ENCODE measurements at places on chromosomes 12 and 14. TPM values are rescaled to one million over a fixed set of nuclear protein-coding genes. Genes with fewer than 3 reads are reported as not detected.

- no peaks in the 10 kb centered on the region for H3K4me1 ChIP-seq
- no peak overlapping the region for H3K4me3 ChIP-seq
- no peaks in the 10 kb centered on the region for H3K36me3 ChIP-seq
Observed at GRCh38 chr14:57847096-57847495, 18.8 kb downstream of the SLC35F4 start.

GRCh38 chr14:23056145-23056955 lies 970 bp downstream of the CDH24 start:
- H3K27ac ChIP-seq, result peak overlapping the region; percentile 69
- peaks cover 6% of the 10 kb centered on the region for H3K36me3 ChIP-seq
- H3K27me3 ChIP-seq, result peaks cover 13% of the 10 kb centered on the region
- DNase-seq, result peak; percentile 76
- H3K4me3 ChIP-seq, result peak overlapping the region; percentile 80

PUS1 gene
- 116 TPM for total RNA-seq

SMIM41 gene
- not detected for total RNA-seq

RERG gene
- not detected for total RNA-seq

DNA sequence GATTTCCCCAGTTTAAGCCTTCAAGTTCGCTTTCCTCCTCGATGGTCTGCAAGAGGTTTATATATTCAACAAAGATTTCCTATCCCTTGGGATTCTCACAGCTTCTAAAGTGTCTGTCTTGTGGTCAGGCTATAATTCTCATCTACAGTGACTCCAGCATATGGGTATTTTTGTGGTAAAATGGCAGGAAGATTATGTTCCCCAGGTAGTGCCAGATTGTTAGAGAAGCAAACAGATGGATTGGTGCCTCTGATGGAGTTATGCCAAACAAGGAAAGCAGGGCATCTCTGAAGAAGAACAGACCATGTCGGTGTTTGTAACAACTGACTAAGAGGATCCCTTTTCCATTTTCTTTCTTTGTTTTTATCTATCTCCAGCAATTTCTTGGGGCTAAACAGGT lies 5.5 kb upstream of the CCDC175 start:
- no peaks in the 10 kb centered on the region for H3K36me3 ChIP-seq
- no peak overlapping the region for H3K27ac ChIP-seq
- H3K4me3 ChIP-seq, result no peak overlapping the region
- peaks cover 5% of the 10 kb centered on the region for H3K27me3 ChIP-seq
- peaks cover 9% of the 10 kb centered on the region for H3K4me1 ChIP-seq
- DNase-seq, result no peak

GRCh38 chr12:80756875-80757274 lies 40.2 kb downstream of the MYF5 start:
- no peaks in the 10 kb centered on the region for H3K27me3 ChIP-seq
- no peak for DNase-seq
- H3K27ac ChIP-seq, result no peak overlapping the region
- no peaks in the 10 kb centered on the region for H3K4me1 ChIP-seq
- no peaks in the 10 kb centered on the region for H3K36me3 ChIP-seq

- no peak overlapping the region for H3K4me3 ChIP-seq
- no peaks in the 10 kb centered on the region for H3K36me3 ChIP-seq
- H3K27ac ChIP-seq, result no peak overlapping the region
- H3K4me1 ChIP-seq, result no peaks in the 10 kb centered on the region
- peaks cover 5% of the 10 kb centered on the region for H3K27me3 ChIP-seq
Observed at GRCh38 chr12:31582155-31582554, 8.8 kb downstream of the DENND5B start.

DNA sequence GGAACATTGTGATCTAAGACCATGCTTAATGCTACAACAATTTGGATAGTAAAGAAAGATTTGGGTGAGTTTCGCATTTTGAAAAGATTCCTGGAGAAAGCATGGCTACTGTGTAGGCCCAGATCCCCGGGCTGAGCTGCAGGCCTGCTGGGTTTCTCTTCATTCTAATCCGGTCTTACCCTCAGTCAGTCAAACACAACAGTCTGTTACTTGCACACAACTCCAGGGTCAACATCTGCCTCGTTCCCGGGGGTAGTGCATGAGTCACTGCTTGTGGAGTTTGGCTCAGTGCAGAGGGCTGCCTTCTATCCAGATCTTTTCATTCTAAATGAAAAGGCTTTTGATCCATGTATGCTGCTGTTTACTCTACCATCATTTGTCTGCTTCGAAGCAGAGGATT lies 60.4 kb upstream of the SEL1L start:
- H3K36me3 ChIP-seq, result no peaks in the 10 kb centered on the region
- no peak overlapping the region for H3K4me3 ChIP-seq
- H3K27ac ChIP-seq, result no peak overlapping the region
- H3K27me3 ChIP-seq, result peaks cover 7% of the 10 kb centered on the region
- no peaks in the 10 kb centered on the region for H3K4me1 ChIP-seq

DNA sequence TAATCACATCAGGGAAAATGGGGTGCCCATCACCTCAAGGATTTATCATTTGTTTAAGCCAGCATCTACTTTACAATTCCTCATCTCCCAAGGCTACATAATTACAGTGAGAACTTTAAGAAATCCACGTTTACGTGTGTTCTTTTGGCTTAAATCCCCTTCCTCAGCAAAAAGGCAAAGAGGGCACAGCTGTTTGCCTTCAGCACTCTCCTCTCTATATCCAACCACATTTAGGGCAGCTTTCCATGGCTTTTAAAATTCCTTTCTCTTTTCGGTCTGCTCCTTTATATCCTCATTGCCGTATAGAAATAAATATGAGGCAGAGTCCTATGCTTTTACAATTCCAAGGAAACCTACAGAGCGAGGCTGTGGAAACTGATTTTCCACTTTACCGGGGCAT lies 175.9 kb downstream of the EMP1 start:
- no peak overlapping the region for H3K4me3 ChIP-seq
- H3K4me1 ChIP-seq, result no peaks in the 10 kb centered on the region
- H3K27me3 ChIP-seq, result peaks cover 7% of the 10 kb centered on the region
- no peak for DNase-seq
- H3K36me3 ChIP-seq, result no peaks in the 10 kb centered on the region

Data from activated naive CD8-positive, alpha-beta T cell treated with anti-CD3 and anti-CD28 coated beads for 36 hours (primary cell).